ENCODE measurements at places on chromosomes 12 and 14.

DNA sequence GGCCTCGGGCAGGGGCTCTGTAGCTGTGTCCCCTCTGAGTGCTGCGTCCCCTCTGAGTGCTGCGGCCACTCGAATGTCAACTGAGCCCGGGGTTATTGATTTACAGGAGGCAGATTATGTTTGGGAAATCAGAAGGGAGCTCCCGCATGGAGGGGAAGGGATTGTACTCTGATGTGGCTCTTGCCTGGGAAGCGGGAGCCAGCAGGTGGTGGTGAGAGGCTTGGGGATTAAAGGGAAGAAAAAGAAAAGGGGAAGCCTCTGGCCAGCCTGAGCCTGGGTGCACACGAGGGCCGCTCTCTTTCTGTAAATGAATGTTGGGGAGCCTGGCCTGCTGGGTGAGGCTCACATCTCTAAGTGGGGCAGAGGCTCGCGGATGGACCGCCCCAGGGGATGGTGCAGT, 143.7 kb downstream of the AACS start:
- no peak for DNase-seq

DNA sequence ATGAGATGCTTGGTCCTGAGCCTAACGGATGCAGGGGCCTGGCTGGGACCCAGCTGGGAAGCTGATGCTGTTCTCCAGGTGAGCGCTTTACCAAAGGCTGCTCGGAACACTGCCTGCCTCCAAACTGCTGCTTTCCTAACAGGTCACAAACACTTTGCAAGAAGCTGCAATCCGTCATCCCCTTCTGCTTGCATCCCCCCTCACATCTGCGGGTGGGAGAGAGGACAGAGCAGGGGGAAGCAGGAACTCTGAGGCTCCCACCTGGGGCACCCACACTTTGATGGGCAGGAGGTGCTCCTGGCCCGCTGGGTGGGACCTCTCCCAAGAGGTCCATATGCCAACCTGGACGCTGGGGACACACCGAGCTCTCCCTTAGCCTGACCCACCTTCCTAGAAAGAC, 24.9 kb upstream of the PPP2R5C start:
- DNase-seq, result no peak

DNA sequence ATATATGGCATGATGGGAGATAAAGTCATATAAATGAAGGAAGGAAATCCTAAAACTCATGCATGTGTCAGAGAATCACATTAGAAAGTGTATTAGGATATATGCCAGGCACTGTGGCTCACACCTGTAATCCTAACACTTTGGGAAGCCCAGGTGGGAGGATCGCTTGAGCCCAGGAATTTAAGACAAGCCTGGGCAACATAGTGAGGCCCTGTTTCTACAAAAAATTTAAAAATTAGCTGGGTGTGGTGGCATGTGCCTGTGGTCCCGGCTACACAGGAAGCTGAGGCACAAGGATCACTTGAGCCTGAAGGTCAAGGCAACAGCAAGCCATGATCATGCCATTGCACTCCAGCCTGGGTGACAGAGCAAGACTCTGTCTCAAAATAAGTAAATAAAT, 130.3 kb upstream of the ARID2 start:
- no peak for DNase-seq

- no peak for DNase-seq
Measured at GRCh38 chr12:108914121-108914531, 34.2 kb downstream of the DAO start.

- no peak for DNase-seq
Measured at GRCh38 chr14:68458840-68459469, 333.9 kb downstream of the ZFP36L1 start.

- no peak for DNase-seq
Measured at GRCh38 chr14:95068521-95068920, 88.8 kb downstream of the DICER1 start.
